Activated CD4-positive, CD25-positive, alpha-beta regulatory T cell treated with anti-CD3 and anti-CD28 coated beads, Interleukin-2, amount 50 U/mL, for 24 hours (primary cell): ENCODE measurements at places on chromosomes 16 and 17.

GRCh38 chr17:17877529-17878358 lies 41.0 kb upstream of the SREBF1 start:
- ATAC-seq = no peak

GRCh38 chr17:57569853-57570252 lies 175.2 kb downstream of the CCDC182 start:
- no peak for ATAC-seq

- no peak for ATAC-seq
Observed at GRCh38 chr16:56520251-56520577, 390 bp upstream of the BBS2 start.

- ATAC-seq = no peak
Observed at GRCh38 chr17:79800325-79801155, 3.7 kb upstream of the CBX8 start.

DNA sequence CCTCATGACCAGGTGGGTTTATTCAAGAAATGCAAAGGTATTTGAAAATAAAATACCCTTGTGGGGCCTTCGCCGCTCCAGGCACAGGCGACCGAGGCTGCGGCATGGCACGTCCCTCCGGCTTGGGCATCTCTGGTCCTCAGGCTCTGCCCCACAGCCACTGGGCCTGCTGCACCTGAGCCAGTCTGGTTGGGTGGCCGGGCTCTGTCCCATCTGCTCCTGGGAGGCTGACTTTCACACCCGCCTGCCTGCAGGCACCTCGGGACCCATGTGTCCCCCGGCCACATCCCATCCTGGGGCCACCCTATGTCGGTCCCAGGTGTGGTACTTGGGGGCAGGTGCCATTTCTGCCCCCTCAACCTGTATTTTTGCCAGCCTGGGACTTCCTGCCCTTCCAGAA lies 20.9 kb downstream of the OSBPL7 start:
- no peak for ATAC-seq

- no peak for ATAC-seq
Observed at GRCh38 chr16:78823027-78823426, 723.6 kb downstream of the WWOX start.

GRCh38 chr17:44708401-44709263 lies at the start of gene DBF4B:
Gene DBF4B (plus strand): TSS chr17:44708665. CDS start chr17:44708821, 156 bp downstream.
- ATAC-seq = peak; percentile 81

GRCh38 chr17:47797797-47798196 lies 23.8 kb downstream of the OSBPL7 start:
- ATAC-seq = no peak

- no peak for ATAC-seq
Observed at GRCh38 chr16:56792967-56793366, 63.0 kb downstream of the NUP93 start.

DNA sequence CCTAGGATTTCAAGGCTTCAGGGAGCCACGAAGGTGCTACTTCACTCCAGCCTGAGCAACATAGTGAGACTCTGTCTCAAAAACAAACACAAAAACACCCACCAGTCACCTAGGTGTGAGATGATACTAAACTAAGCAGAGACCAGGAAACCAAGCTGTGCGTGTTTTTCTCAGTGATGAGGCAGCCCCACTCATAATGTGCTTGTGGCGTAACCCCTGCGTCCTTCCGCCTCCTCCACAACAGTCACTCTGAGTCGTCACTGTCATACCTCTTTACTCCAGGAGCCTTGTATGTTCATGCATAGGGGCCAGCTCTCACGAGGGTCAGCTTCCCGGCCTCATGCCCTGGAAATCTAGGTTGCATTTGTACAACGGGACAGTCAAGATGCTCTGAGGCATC lies 31.1 kb upstream of the SLC47A1 start:
- peak; percentile 91 for ATAC-seq
